NCI-H1105 treated with DMSO at 0.1 percent for 48 hours (cell line): ENCODE measurements at places on chromosomes 13 and 19.

GRCh38 chr13:33183431-33184111 is 102.0 kb downstream of the STARD13 start:
- DNase-seq: no peak

- peak; percentile 6 for DNase-seq
These were observed 8.9 kb upstream of the CCDC9 start for GRCh38 chr19:47247308-47247990.

DNA sequence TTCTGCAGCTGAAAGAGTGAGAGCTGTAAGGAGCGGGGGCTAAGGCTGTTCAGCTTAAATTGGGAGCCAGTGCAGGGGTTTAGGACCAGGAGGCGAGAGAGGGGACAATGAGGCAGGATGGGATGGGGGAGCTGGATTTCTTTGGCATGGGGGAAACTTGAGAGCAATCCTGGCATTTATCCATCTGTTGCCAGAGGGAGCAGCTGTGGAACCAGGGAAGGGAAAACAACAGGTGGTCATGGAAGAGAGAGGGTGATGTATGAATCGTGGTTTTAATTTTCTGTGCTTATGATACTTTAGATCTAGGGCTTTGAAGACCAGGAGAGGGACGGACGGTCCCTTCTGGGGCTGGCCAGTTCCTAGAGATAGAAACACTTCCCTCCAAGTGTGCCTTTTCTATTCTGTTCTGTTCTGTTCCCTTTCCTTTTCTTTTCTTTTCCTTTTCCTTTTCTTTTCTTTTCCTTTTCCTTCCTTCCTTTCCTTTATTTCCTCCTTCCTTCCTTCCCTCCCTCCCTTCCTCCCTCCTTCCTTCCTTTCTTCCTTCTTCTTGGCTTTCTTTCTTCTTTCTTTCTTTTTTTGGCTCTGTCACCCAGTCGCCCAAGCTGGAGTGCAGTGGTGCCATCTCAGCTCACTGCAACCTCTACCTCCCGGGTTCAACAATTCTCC is 16.0 kb upstream of the CCL25 start:
- peak; percentile 70 for DNase-seq

GRCh38 chr13:24860770-24861169 is 96.8 kb downstream of the RNF17 start:
- no peak for DNase-seq

- DNase-seq: no peak
These were observed 8.0 kb upstream of the SAE1 start for GRCh38 chr19:47122359-47123335.

DNA sequence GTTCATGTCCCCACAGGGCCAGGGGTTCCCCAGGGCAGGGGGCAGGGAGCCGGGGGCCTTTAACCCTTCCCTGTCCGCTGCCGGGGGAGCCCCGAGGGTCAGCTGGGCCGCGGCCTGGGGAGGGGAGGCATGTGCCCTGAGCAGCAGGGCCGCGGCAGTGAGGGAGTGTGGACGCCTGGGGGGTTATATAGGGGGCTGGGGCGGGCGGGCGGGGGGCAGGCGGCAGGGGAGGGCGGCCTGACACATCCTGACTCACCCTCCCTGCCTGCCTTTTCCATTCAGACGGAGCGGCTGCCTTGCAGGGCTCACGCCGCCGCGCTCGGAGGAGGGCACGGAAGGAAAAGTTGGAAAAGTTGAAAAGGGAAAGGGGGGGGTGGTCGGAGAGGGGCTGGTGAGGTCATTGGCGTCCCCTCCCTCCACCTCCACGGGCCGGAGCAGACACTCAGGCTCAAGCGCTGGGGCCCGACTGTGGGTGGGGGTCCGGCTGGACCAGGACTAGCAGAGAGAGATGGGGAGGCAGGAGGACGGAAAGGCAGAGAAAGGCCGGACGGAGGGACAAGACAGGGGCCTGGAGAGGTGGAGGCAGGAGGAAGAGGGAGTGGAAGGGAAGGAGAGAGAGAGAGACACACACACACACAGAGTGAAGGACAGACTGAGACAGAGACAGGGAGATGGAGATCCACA is at the start of gene IL11:
Gene IL11, minus strand, starts transcription at position 159 of the 684 bp plus-strand sequence. Its CDS starts 153 bp downstream, at position 6.
- no peak for DNase-seq

- peak; percentile 26 for DNase-seq
These were observed 62.1 kb downstream of the ARHGEF7 start for GRCh38 chr13:111177081-111177711.

- DNase-seq: no peak
These were observed 1.3 kb downstream of the FCGRT start for GRCh38 chr19:49513746-49514118.

DNA sequence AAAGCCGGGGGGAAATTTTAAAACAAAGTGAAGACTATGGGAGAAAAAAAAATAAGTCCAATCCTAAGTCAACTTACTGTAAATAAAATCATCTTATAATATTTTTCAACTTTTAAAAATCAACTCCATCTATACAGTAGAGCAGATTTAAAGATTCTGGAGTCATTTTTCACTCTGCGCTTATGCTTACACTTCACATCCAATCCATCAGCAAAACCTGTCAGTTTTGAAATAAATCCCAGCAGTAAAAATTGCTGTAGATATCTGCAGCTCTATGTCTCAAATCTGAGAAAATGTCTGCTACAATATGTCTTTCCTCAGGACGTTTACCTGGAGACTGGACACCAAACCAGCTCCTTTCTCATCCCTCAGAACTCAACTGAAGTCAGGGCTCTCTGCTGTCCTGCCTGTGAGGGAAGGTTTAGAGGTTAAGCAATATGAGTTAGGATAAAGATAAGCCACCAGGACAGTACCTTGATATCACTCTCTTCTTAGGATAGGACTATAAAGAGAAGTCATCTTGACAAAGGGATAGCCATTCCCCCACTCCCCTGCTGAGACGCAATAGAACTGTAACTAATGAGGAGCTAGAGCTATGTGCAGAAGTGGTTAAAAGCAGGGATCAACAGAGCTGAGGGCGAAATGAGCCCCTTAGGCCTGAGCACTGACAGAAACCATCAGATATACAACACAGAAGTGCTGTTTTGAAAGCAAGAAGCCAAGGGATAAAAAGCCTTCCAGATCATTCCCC is 254.7 kb upstream of the KLHL1 start:
- DNase-seq: no peak

DNA sequence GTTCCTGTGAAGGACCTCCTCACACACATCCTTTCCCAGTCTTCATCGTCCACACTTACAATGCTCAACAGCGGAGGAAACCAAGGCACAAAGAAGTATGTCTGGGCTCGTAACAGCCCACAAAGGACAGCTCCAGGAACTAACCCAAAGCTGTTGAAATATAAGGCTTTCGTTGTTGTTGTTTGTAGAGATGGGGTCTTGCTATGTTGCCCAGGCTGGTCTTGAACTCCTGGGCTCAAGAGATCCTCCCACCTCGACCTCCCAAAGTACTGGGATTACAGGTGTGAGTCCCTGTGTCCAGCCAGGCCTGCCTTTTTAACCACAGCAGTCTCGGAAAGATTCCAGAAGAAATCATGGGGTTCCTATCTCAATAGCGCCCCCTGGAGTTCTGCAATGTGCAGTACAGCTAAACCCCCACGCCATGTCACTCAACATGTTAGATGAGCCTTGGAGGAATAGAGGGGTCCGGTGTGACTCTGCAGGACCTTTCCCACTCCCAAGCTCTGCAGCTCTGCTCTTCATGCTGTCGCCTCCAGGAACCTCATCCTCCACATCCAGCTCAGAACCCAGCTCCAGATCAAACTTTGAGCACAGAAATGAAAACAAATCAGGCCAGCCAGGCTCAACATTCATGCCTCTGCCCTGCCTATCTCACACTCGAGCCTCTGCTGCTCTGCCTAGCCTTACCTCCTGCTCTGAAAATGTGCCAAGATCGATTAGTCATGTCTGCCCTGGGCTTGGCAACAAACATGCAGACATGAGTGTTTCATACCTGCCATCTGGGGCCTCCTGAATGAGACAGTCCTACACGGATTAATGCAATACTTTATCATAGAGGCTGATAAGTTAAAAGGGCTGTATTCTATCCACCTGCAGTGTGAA is 7.5 kb downstream of the PLA2G4C start:
- no peak for DNase-seq

- peak; percentile 7 for DNase-seq
These were observed 1191.1 kb upstream of the MIR17HG start for GRCh38 chr13:90156390-90156789.

- no peak for DNase-seq
These were observed 262.5 kb downstream of the SLITRK6 start for GRCh38 chr13:85536706-85537105.

- DNase-seq: no peak
These were observed 1330.8 kb upstream of the MIR17HG start for GRCh38 chr13:90016688-90017087.

DNA sequence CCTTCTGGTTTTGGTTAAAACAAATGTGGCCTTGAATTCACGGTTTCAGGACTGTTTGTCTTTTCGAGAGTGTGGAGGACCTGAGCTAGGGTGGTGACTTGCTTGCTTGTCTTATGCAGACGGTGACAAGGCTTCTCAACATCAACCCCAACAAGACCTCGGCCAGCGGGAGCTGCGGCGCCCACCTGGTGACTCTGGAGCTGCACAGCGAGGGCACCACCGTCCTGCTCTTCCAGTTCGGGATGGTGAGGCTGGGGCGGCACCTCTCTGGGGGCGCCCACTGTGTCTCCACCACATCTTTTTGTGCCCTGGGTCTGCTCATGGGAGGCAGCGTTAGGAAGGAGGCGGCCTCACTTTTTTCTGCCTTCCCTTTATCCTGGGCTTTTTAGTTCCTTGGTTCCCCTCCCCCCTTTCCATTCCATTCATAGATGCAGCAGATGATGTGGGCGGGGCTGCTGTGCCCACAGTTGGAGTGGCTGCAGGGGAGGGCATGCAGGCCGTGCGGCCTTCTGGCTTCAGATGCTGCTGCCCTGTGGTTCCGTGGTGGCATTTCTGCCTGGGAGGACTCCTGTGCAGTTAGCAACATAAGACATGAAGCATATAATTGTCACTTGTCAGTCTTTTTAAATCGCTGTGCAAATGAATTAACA is 23.3 kb downstream of the LAMP1 start:
- no peak for DNase-seq

GRCh38 chr13:91726671-91727070 is 328.2 kb downstream of the GPC5 start:
- no peak for DNase-seq

DNA sequence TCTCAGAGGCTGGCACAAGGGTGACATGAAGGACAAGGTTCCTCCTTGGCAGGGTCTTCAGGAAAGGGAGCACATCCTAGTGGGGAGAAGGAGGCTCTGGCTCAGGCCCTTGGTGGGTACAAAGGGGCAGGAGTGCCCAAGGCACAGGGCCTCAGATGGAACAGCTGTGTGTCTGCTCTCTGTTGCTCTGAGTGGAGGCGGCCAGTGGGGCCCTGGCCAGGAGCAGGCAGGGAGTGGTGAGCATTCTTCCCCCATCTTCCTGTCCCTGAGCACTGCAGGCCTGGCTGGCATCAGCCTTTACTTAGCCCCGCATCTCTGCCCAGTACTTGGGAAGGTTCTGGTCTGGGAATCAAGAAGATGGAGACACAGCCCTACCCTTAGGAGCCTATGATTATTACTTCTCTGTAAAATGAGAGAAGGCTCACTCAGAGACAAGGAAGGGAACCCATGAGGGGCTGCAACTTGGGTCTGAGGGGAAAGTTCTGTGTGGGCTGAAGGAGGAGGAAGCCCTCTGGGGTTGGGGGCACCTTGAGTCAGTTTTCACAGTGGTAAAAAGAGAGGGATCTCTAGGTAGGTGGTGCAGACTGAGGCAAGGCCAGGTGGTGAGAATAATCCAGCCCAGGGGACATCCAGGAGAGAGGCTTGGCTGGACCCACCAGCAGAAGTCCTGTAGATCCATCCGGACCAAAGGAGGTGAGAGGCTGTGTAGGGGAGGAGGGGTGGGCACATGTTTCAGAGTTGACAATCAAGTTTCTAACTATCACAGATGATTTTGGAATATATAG is 173.5 kb downstream of the TSHZ3 start:
- DNase-seq: no peak

DNA sequence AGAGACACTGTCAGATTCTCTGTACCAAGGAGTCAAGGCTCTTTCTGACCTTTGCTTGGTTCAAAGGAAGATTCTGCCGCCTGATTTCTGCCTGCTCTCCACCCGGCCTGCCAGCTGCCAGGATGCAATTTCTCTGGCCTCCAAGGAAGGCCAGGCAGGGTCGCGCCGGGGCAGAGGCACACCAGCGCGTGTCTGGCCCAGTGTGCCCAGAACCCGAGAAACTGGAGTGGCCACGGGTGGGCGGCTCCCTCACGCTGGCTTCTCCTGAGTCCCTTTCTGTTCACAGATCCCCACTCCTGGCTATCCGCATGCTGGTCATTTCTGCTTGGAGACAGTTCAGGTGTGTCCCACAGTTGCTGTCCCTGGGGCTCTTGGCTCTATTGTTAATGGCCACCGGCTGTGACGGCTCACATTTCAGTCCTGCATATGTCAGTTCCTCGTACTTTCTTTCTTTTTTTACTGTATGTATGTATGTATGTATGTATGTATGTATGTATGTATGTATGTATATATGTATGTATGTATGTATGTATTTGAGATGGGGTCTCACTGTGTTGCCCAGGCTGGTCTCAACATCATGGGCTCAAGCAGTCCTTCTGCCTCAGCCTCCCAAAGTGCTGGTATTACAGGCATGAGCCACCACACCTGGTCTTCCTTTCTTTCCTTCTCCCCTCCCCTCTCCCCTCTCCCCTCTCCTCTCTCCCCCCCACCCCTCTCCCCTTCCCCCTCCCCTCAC is 16.9 kb downstream of the TMPRSS9 start:
- no peak for DNase-seq

- peak; percentile 31 for DNase-seq
These were observed 396 bp downstream of the RTN2 start for GRCh38 chr19:45496349-45496953.

GRCh38 chr19:42529248-42529764 is 1.0 kb upstream of the CEACAM1 start:
- DNase-seq: peak; percentile 15

- no peak for DNase-seq
These were observed 205.1 kb upstream of the STARD13 start for GRCh38 chr13:33490461-33491327.

GRCh38 chr13:68440874-68441273 is 1210.7 kb upstream of the PCDH9 start:
- DNase-seq: no peak

GRCh38 chr19:47111006-47111621 is 2.5 kb downstream of the ZC3H4 start:
- no peak for DNase-seq

DNA sequence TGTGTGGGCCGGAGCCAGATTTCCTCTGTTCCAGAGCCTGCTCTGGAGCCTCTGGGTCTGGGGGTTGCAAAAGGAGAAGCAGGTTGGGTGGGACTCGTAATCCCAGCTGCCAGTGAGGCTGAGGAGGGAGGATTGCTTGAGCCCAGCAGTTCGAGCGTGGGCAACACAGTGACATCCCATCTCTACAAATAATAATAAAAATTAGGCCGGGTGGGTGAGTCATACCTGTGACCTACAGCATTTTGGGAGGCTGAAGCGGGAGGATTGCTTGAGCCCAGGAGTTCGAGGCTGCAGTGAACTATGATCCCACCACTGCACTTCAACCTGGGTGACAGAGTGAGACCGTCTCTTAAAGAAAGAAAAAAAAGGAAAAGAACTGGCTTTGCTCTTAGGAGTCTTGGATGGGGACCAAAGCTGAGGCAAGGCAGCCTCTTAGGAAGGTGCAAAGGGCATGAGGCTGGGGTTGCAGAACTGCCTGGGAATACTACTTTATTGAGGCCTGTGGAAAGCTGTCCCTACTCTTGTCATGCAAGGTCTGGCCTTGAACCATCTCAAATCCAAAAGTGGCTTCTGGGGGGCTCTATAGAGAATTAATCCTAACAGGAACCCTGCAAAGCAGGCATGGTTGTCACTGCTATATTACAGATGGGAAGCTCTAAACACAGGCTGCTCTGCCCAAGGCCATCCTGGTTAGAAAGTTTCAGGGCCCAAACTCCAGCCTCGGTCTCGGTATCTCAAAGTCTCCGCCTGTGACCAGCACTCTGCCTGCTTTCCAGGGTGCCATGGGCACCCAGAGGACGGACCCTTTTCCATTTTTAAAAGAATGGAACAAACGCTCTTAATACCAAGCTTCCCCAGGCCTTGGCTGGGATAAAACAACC is 880 bp upstream of the C19orf12 start:
- DNase-seq: no peak
